ENCODE measurements at places on chromosomes 7 and 10.

DNA sequence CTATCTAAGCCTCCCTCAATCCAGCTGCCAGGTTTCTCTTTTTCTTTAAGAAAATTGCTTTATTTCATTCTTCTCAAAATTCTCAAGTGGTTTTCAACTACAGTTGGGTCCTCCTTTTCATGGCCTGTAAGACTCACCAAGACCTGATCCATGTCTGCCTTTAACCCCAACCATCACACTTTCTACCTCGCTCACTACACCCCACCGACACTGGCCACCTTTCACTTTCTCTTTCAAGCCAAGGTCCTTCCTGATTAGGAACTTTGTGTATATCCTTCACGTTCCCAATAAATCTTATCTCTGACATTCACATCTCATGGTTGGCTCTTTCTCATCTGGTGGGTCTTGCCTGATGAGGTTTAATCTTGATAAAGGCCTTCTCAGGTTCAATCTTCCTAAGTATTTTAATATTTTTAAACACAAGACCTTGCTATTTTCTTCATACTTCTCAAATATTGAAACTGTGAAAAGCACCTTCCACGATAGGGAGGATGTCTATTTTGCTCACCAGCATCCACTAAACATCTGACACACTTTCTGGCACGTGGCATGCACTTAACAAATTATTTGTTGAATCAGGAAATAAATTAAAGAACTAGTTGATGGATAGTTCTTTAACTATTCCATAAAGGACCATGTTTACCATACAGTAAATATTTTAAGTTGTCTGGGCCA, 624.8 kb downstream of the GRID1 start:
- DNase-seq: no peak

DNA sequence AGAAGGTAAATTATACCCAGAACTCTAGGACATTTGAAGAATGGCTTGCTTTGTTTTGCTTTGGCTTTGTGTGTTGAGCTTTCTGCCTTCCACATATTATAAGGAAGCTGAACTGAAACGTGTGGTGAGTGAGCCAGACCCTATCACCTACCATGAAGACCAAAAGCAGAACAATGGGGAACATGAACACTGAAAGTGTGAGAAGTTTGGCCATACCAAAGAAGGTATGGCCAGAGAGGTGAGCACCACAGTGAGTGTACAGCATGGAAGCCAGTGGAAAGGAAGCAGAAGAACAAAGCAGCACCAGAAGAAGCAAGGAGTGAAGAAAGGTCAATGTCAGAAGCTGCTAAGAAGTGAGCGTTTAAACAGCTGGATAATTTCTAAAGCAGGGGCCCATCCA, 59.7 kb upstream of the CCDC71L start:
- DNase-seq: no peak

DNA sequence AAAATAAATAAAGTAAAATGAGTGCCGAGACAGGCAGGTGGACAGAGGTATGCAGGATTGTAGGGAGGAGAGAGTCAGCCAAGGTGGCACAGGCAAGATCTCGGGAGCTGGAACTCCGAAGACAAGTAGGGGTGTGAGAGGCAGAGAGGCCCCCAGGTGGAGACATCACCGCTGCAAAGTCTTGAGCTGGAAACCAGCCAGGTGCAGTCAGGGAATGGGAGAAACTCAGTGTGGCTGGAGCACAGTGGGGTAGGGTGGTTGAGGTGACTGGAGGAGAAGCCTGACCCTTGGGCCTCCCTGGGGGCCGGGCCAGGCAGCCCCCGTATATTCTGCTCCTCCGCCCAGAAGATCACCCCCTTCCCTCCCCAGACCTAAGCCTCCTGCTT, 4.2 kb downstream of the EPHB4 start:
- no peak for DNase-seq

GRCh38 chr10:45224219-45224841, 91.1 kb downstream of the OR13A1 start:
- DNase-seq: no peak

DNA sequence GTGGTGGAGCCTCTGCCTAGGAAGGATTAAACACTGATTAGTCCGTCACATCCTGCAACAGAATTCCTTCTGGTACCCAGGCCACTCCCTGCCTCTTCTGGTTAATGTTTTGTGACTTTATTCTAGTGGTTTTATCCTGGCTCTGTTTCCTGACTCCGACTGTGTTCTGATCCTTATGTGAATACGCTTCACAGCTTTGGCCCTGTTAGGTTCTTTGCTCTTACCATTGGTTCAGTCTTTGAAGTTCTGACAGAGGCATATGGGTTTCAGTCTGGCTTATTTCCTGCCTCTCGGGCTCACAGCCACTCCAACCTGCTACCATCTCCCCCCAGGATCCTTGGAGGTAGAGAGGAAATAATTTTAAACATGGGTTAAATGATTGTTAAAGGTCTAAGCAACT, 23.2 kb upstream of the FGL2 start:
- no peak for DNase-seq

DNA sequence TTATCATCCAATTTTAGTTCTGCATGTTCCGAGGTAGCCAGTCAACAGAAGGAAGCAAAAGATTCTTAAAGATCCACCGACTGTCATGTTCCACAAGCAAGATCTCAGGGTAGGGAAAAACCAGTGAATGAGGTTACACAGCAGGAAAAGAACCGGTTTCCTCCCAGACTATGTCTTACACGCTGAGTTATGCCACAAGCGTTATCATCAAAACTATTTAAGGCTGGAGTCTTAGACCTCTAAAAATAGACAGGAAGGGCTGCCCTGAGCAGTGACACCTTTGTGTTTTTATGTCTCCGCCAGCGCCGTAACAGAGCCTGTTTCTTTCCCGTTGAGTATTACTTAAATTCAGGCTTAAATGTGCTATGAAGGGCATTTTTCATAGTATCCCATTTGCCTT, 48.3 kb downstream of the PROSER2 start:
- no peak for DNase-seq

DNA sequence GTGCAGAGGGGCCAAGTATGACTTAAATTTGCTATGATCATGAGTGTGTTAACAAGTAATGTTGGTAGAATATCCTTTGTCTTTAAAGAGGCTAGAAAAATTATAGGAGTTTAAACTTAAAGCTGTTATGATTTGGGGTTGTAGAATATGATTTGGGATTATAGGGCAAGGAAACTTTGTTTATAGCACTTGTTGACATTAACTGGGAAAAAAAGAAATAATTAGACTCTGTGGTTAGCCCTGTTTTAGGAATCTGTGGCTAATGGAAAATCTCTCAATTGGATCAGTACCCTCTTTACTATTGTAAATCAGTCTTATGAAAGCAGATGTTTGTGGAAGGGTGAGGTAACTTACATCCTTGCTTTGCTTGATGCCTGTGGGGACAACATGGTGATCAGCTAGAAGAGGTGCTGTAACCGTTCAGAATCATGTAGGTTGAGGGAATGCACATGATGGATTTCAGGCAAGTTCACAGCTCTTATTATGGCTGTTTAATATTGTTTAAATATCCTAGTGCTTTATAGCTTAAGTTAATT, 11.1 kb downstream of the ING3 start:
- DNase-seq: no peak

GRCh38 chr7:155353256-155353897, 55.7 kb downstream of the INSIG1 start:
- no peak for DNase-seq

DNA sequence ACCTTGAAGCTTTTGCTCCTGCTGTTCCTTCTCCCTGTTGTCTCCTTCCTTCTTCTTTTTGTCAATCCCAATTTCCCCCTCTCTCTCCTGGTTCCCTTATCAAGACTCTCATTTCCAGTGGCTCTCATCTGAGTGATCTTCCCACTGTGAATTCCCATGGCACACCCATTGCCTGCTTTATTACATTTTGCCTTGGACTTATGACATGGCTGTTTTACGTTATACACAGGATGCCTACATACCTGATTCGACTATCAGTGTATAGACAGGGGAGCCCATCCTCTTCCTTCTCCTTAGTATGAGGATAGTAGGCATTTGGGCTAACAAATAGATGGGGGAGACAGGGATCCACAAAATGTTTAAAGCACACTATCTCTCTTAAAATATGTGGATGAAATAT, 39.9 kb upstream of the EFCAB10 start:
- DNase-seq: no peak

- DNase-seq: peak; percentile 48
Observed at GRCh38 chr7:151368136-151368571, 26.5 kb downstream of the NUB1 start.

- no peak for DNase-seq
Observed at GRCh38 chr7:71905821-71906220, 506.3 kb downstream of the CALN1 start.

GRCh38 chr10:78549140-78549935, 515.7 kb downstream of the RPS24 start:
- peak; percentile 64 for DNase-seq
